DMS79 (cell line): ENCODE measurements at places on chromosomes 12 and 14.

- peak; percentile 82 for DNase-seq
Measured at GRCh38 chr14:101028971-101029667, 125.6 kb upstream of the RTL1 start.

- DNase-seq, result peak; percentile 79
Measured at GRCh38 chr12:78241446-78241845, 410.8 kb downstream of the NAV3 start.

DNA sequence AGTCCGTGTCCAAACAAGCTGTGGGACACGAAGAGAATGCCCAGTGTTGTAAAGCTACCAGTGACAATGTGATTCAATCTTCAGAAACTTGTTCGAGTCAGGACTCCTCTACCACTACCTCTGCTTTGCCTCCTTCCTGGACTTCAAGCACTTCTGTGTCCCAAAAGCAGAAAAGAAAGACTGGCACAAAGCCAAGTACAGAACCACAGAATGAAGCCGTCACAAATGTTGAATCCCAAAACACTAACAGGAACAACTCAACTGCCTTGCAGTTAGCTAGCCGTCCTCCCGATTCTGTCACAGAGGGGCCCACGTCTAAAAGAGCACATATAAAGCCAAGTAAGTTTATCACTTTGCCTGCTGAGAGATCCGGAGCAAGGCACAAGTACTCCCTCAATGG, 284.9 kb downstream of the LRFN5 start:
- DNase-seq, result no peak

DNA sequence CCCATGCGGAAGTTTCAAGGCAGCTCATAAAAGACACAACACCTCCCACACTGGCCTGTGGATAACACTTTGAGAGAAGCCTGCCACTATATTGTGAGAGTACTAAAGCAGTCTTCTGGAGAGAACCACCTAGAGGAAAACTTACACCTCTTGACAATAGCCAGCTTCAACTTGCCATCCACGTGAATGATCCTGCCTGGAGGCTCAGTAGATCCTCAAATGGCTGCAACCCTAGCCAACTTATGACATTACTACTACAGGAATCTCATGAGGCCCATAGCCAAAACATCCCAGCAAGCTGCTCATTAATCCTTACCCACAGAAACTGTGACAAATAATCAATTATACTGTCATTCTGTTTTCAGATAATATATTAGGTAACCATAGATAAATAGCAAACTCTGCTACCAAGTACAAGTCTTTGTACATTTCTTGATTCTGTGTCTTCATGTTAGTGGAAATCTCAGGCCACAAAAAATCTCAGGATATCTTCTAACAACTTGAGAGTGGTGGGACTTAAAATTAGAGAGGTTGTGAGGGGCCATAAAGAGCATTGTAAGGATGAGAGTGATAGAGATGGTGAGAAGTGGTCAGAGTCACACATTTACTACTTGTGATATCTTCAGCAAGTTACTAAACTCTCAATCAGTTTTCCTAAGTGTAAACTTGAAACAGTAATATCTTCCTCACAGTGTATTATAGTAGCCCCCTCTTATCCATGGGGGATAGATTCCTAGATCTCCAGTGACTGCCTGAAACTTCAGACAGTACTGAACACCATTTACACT, 368.0 kb downstream of the C12orf50 start:
- DNase-seq, result no peak

DNA sequence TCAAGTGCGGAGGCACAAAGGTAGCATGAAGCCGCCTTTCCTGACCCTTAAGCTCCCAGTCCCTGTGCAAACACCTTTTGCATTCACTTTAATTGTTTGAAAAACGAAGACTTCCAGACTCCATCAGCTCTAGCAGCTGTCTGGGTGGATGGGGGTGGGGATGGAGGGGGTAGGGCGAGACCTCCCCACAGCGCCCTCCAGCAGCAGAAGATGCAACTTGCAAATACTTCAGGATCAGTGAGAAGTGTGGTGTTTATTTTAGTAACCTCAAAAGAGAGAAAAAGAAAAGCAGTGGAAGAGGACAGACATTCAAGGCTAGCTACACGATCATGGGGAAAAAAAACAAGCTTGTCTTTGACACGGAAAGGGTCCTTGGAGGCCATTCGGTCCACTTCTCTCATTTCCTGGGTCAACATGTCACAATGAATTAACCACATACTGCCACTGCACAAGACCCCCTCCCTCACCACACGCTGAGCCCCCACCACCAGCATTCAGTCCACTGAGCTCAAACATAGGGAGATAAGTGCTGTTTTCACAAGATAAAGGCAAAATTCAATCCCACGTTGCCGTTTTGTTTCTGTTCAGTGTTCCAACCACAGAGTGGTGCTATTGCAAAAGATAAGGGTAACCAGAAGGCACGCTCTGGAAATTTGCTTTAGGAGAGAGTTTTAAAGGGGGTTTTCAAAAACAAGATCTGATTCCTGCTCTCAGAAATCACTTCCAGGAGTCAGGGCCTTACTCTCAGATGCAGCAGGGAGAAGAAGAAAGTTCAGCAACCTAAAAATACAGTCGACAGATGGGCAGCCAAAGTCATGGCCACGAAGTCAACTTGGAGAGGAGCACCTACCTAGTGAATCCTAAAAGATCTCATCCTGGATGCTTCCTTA, 3.3 kb upstream of the NTF3 start:
- peak; percentile 14 for DNase-seq

DNA sequence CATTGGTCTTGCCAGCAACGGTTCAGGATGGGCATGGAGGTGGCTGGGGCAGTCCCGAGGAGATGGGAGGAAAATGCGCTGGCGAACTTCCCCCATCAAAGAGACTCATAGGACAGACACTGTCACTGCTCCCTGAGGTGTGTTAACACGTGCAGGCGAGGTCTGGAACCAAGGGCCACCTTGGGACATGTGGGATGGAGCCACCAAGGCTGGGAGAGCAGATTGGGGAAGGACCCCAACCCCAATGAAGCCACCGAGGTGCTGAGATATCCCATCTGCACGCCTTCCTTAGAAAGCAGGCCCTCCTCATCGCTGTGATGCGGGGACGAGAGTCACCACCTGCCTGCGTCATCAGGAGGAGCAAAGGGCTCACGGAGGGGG, 16.9 kb upstream of the BEGAIN start:
- DNase-seq, result no peak

- no peak for DNase-seq
Measured at GRCh38 chr12:51868821-51869495, 18.9 kb upstream of the ANKRD33 start.

DNA sequence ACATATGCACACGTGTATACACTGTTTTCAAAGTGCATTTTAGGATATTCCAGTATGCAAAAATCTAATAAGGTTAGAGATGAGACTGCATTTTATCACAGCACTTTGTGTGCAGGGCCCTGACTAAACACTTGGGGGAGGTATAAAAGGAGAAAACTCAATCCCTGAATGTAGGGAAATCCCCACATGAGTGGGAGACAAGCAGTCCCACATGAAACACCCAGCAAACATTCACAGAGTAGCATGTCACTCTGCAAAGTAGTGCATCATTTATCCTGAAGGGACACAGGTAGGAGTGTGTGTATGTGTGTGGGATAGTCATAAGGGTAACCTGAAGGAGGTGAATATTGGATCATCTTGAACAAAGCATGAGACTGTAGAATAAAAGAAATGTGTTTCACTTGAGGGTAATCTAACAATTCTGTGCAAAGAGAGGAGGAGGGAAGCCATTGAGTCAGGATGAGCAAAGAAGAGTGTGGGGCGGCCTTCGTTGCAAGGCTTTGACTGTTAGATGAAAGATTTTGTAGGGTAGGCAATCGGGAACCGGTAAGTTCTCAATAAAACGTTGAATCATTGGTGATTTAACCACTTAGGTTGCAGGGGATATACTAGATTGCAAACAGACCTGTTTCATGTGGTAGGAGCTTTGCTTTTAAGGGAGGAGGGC, 2.9 kb downstream of the PRPF40B start:
- no peak for DNase-seq

GRCh38 chr12:66453844-66454243, 151.6 kb downstream of the HELB start:
- no peak for DNase-seq

- DNase-seq, result no peak
Measured at GRCh38 chr14:104376202-104377140, 203.1 kb upstream of the C14orf180 start.

- DNase-seq, result no peak
Measured at GRCh38 chr14:47390831-47391504, 284.4 kb downstream of the MDGA2 start.

DNA sequence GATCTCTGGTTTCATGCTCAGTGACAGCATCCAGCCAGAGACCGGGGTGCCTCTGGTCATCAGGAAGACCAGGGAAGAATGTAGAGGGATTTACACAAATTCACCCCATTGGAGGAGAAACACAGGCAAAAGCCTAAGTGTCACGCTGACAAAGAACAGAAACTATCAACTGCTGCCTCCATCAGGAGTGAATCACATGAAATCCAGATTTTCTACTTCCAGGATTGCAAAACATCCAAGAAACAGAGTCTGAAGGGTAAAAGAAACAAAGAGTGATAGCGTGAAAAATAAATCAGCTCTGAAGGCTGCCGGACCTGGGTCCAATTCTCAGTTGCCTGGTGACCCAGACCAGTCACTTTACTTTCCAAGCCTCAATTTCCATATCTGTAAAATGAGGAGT, 136.1 kb upstream of the MAP1LC3B2 start:
- DNase-seq, result no peak
